ENCODE measurements at places on chromosomes 7 and 10.

- peak; percentile 54 for DNase-seq
Observed at GRCh38 chr7:100835903-100836811, 8.8 kb upstream of the EPHB4 start.

DNA sequence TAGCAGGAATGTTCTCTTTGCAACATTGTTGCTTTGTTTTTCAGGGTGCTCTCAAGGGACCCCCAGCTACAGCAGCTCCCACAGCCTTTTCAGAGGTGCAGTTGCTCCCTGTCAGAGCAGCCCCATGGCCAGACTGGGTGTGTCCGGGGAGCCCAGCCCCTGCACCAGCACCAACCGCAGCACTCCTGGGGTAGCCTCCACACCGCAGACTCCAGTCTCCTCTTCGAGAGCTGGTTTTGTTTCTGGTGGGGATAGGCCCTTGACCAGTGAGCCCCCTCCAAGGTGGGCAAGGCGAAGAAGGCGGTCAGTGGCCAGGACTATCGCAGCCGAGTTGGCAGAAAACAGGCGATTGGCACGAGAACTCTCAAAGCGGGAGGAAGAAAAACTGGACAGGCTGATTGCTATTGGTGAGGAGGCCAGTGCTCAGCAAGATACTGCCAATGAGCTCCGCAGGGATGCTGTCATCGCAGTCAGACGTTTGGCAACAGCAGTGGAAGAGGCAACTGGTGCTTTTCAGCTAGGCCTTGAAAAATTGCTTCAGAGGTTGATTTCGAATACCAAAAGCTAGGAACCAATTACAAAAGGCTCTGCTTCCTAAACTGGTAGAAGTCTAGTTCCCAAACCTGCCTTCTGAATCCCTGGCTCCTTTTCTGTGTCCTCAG lies 5.4 kb downstream of the HSPA14 start:
- DNase-seq: no peak

DNA sequence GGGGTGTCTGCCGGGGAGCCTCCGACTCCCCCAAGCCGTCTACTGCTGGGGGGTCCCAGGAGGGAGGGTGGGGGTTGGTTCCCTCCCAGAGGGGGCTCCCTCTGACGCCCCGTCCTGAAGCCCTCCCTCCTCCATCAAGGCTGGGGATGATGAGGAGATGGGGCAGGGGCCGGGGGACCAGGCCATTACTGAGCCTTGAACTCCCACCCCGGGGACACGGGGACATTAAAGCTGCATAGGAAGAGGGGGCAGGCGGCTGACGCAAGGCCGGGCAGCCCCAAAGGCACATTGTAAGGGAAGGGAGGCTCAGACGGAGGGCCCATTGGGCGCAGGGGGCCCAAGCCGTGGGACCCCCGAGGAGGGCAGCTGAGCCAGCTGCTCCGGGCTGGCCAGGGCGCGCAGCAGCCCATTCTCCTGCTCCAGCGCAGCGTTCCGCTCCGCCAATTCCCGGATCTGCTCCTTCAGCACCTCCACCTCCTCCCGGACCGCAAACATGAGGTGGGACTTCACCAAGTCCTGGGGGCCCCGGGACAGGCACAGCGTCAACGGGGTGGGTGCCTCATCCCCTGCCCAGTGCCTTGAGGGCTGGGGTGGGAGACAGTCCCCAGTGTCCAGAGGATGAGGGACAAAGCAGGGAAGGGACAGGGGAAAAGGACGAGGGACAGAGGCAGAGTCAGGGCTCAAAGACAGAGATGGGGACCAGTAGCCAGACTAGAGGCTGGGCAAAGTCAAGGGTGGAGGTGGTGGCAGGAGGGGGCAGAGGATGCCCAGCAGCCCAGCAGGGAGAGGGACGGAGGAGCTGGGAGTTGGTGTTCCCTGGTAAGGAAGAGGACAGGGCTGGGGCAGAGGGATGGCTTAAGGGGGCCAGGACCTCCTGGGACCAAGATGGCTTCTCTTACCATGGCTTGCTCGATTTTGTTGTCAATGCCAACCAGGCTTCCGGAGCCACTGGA lies 2.9 kb upstream of the SPACDR start:
- DNase-seq: peak; percentile 46

DNA sequence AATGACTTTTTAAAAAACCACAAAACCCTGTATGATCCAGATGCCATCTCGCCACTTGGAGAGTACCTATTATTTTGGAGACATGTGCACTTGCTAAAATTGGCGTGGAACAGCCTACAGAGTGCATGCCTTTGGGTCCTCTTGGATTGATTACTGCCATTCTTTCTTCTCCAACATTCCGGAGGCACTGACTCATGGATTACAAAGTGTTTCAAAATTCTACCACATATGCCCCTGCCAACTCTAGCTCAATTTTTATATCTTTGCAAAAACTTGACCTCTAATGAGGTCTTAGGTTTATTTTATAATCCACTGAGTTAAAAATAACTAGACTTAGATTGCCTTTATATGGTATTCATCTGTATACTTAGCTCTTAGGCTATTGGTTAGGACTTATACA lies 55.8 kb upstream of the KIF5B start:
- peak; percentile 87 for DNase-seq

DNA sequence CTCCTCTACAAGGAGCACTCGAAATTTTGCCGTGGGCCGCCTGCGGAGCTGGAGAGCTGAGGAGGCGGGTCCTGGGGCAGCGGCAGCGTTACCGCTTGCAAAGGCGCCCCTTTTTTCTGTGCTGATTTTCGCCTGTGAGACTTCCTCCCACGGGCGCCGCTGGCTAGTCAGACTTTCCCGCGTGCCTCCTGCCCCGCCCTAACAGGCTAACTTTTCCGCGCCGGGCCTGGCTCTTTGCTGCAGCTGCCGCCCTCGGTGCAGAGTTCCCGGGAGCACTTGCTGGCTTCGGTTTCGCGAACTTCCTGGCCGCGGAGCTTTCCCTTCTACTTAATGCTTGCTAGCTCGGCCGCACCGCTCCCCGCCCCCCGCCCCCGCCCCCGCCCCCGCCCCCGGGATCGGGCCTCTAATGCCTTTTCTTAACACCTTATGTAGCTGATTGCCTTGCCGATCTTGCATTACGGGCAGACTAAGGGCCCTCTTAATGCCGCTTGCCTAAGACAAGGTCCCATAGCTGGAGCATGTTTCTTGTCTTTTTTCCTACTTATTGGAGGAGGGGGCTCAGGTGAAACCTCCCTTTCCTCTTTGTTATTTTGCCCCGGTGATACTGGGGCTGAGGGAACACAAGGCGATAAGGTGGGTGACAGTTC lies 37.9 kb upstream of the RASGEF1A start:
- peak; percentile 89 for DNase-seq

GRCh38 chr7:18016547-18017444 lies 10.8 kb downstream of the PRPS1L1 start:
- no peak for DNase-seq

DNA sequence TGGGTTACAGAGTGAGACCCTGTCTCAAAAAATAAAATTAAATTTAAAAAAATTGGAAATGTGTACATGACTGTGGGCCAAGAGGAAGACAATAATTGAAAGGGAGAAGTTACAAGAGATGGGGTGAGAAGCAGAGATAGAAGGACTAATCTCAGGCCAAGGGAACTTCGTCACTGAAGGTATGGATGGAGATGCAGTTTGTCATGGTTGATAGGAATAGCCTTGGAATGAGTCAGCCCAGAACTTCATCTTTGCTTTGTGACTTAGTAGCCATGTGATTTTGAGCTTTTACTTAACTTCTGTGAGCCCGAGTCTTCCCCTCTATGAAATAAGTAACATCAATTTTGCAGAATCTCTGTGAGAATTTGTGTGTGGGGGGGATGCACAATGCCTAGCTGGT lies 6.5 kb upstream of the PODXL start:
- peak; percentile 86 for DNase-seq

Measured in osteoblast (primary cell).